T-helper 17 cell (primary cell): ENCODE measurements at places on chromosomes 3 and 15.

DNA sequence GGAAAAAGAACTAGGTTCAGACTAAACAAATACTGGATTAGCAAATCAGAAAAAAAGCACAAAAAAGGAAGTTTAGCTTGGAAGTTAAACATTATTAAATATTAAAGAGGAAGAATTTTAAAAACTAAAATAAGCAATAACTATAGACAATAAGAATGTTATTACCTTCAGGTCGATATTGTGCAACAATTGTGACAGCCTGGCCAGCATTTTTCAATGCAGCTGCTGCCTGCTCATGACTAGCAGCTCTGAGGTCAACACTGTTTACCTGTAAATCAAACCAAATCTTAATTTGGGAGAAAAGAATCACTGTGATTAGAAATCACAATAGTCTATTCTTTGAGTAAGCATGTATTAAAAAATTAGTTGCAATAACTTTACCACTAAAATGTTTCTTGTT is 75.1 kb upstream of the MELTF start:
- DNase-seq, result no peak

DNA sequence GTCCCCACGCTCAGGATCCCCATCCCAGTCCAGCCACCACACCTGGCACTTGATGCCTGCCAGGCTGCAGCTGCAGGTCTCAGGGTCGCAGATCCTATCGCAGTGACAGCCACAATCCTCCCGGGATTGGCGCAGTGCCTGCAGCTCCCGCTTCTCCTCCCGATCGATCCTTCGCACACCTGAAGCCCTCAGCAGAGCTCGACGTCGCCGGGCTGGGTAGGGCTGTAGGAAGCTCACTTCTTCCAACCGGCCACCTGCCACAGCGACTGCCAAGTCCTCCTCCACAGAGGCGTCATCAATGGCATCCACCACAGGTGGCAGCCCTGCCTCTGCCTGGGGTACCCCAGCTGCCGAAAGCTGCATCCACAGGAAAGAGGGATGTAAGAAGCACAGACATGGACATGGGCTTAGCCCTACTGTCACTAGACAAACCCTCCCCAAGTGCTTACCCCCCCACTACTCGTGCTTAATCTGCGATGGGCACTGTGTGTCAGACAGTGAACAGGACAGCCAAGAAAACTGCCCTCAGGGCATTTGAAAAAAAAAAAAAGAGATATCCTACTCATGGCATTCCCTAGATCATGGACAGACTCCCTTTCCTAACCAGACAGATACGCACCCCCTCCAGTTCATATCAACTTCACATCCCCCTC is 9.2 kb downstream of the CSRNP1 start:
- no peak for DNase-seq

GRCh38 chr3:152742368-152743347 is 92.3 kb upstream of the P2RY1 start:
- no peak for DNase-seq

DNA sequence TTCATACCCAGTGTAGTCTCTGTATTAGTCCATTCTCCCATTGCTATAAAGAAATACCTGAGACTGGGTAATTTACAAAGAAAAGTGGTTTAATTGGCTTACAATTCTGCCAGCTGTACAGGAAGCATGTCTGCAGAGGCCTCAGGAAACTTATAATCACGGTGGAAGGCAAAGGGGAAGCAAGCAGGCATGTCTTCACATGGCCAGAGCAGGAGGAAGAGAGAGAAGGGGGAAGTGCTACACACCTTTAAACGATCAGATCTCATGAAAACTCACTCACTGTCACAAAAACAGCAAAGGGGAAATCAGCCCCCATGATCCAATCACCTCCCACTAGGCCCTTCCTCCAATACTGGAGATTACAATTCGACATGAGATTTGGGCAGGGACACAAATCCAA is 6.3 kb upstream of the PARP14 start:
- DNase-seq, result no peak

GRCh38 chr15:101526890-101527289 is 37.4 kb upstream of the PCSK6 start:
- no peak for DNase-seq

GRCh38 chr3:17894434-17895060 is 152.1 kb upstream of the TBC1D5 start:
- DNase-seq, result no peak

DNA sequence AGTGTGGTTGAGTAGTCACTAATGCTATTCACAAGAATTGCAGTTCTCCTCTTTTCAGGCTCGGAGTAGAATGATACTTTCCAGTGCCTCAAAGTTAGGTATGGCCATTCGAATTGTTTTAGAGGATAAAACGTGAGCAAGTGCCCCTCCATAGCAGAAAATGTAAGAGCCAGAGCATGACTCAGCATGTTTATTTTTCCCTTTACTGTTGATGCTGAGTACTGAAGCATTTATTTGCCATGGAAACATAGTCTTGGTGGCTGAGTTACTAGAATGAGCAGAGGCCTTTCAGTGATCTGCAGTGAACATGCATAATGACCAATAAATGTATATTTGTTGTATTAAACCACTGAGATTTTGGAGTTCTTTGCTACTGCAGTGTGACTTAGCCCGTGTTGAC is 540.6 kb downstream of the NLGN1 start:
- DNase-seq, result no peak

GRCh38 chr3:158103887-158104327 is 2.3 kb downstream of the SHOX2 start:
- no peak for DNase-seq

DNA sequence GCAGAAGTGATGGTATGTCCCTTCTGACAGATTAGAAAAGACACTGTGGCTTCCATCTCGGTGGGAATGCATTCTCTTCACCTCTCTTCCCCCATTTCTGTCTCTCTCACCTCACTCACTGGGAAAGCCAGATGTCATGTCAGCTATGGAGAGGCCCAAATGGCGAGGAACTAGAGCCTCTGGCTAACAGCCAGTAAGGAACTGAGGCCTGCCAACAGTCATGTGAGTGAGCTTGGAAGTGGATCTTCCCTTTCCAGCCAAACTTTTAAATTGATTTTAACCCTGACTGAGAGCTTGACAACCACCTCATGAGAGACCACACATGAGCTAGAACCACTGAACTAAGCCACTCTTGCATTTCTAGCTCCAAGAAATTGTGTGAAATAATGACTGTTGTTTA is 35.2 kb upstream of the CDAN1 start:
- DNase-seq, result no peak

DNA sequence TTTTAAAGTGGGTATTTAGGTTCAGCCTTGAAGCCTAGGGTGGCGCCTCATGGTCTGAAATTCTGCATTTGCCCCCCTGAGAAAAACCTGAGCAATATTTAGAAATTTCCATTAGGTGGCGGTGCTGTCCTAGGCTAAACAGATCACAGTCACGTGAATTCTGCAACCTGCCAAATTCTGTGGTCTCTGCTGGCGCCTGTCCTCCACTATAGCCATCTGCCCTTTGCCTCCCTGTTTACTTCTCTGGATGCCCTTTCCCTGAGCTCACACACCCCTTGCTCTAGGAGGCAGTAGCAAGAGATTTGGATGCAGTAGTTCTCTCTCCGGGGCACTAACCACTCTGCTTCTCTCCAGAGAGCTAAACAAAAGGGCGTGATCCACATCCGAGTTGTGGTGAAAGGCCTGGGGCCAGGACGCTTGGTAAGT is 9.1 kb downstream of the MRPS11 start:
- DNase-seq, result no peak

DNA sequence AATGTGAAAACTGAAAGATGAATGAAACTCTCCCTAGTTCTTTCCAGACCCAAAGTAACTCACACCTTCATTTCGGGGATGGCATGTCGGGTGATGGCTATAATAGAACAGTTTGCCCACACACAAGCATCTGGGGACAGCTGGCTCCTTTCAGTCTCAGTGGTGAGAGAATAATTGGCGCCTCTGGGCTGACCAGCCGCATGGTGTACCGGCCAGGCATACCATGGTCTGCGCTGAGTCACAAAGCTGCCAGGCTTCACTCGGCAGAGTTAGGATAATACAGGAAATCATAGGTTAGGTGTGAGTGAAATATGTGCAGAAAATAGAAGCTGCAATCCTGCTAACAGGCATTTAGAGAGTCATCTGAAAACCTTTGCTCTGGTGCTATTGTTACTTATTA is 80.4 kb upstream of the IGF1R start:
- no peak for DNase-seq

- DNase-seq, result no peak
Observed at GRCh38 chr15:64462492-64462891, 2.1 kb downstream of the ZNF609 start.

- DNase-seq, result no peak
Observed at GRCh38 chr3:24365168-24365567, 129.5 kb downstream of the THRB start.

GRCh38 chr3:114356066-114356465 is 62.2 kb downstream of the TIGIT start:
- no peak for DNase-seq

DNA sequence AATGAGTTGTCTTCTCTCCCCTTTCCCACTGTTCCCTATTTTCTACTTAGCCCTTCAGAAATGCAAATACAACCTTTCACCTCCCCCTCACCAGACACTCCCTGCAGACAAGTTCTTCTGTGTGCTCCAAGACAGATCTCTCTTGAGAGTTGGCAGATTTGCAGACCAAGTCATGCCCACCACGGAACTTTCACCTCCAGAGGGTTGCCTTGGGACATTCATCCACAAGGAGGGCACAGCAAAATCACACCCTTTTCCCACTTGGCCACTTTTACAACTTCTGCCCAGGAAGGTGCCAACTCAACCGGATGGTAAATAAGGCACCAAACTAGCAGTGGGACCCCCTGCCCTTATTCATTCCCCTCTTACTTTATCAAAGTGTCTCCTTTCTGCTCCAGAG is 53.5 kb downstream of the SLC30A4 start:
- DNase-seq, result no peak

- DNase-seq, result no peak
Observed at GRCh38 chr3:136620436-136620835, 131.7 kb downstream of the STAG1 start.

DNA sequence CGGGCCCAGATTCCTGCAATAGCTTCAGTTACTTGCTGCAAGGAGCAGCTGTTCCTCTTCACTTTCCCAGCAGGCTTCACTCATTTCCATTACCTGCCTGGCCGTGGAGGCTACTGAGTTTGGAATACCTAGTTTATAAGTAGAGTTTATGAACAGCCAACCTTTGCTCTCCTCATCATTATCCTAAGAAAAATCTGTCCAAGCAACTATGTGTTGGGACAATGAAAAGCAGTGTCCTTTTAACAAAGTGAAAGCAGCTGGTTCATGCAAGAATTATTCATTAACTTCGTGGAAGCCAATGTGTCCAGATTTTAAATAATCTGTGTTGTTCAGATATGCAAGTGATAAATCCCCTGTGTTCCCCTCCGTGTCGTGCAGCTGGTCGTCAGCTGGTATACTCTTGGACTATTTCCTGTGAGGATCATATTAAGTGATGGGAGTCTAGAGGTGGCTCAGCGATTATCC is 39.3 kb upstream of the SSR3 start:
- DNase-seq, result no peak

DNA sequence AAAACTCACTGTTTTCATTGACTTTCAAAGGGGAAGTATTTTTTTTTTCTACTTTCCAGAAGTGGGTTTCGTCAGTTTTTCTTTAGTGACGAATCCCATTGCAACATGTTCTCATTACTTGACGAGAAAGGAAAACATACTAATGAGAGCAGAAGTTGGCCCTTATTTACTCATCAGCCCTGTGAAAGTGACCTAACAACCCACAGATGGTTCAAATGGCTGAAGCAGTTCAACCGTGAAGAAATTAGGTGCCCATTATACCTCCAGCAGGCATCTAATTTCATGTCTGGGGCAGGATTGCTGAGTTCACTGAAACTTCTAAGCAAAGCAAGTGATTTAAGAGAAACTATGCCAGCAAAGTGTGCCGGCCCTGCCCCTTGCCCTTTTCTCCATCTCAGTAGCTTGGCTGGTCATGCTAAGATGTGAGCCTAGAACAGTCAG is 9.0 kb downstream of the AQP9 start:
- DNase-seq, result no peak

DNA sequence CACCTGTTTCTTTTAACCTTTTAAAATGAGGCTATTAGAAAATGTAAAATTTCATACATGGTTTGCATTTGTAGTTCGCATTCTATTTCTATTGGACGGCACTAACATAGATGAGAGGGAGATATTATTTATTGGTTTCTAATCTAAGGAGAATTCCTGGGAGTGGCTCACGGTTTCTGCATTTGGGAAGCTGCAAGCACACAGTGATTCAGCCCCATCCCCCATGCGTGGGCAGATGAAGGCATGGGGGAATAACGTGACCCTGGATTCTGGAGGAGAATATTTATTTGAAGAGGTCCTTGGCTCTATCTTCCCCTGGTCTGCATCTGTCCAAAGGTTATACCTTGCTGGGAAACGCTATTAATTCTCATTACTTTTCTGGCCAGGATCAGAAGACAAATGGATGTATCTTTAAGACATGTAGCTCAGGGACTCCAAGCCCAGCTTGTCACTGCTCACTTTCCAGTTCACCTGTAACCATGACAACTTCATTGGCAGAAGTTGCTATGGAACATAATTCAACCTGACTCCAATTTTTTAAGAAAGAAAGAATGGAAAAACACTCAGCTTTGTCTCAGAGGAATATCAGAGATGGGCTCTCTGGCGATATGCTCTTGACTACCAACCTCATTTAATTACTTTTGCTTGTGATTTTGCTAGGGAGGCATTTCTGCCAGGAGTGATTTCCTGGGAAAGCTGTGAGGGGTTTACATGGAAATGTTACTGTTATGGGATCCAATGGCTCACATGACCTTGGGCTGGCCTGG is 27.2 kb upstream of the POMGNT2 start:
- no peak for DNase-seq
